Mesendoderm (in vitro differentiated cells): ENCODE measurements at places on chromosomes 1 and 21.

GRCh38 chr1:66334318-66334717, 199.6 kb upstream of the SGIP1 start:
- DNase-seq: no peak

GRCh38 chr1:53643881-53644390, 95.0 kb downstream of the GLIS1 start:
- no peak for DNase-seq

- peak; percentile 63 for DNase-seq
These were observed 196.2 kb downstream of the ZC3H11B start for GRCh38 chr1:219416598-219417238.

GRCh38 chr1:161962091-161962887, 61.4 kb downstream of the OLFML2B start:
- DNase-seq: peak; percentile 74

DNA sequence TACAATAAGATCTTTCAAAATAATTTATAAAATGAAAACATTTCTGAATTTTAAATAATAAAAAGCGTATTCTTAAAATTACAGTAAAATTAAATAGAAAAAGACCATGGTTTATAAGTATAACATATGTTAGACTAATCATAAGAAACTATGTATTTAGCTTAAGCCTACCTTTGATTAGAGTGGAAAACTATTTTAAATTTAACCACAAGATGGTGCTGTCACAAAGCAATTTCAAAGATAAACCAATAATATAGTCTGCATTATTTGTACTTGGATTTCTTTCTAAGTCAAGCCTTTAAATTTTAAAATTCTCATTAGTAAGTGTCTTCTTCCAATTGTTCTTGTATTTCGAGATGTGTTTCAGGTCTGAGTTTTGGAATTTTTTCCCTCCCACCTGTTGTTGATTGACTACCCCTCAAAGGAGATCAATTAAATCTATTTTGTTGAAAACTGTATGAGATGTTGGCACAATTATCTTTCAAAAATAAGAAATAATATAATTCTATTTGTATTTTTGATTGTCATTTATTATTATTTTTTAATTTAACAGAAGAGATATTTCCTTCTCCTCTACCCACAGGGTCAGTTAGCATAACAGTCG, 459.8 kb downstream of the KCNT2 start:
- peak; percentile 29 for DNase-seq

DNA sequence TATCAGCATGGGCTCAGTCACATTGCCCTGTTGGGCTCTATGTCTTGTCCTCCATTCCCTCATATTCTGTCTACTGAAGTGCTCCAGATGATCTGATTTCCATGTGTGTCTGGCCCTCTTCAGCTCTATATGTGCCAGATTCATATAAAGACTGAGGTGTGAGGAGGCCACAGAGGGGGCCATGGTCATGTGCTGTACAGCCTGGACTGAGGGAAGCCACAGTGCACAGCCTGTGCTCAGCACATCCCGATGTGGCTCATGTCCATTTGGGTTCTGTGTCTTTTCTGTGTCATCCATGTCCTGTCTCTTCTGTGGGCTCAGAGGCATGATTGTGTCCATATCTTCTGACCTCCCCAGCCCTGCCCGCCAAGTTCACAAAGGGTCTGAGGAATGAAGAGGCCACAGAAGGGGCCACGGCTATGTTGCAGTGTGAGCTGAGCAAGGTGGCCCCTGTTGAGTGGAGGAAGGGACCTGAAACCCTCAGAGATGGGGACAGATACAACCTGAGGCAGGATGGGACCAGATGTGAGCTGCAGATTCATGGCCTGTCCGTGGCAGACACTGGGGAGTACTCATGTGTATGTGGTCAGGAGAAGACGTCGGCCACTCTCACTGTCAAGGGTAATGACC, 97.0 kb downstream of the OBSCN start:
- DNase-seq: no peak

DNA sequence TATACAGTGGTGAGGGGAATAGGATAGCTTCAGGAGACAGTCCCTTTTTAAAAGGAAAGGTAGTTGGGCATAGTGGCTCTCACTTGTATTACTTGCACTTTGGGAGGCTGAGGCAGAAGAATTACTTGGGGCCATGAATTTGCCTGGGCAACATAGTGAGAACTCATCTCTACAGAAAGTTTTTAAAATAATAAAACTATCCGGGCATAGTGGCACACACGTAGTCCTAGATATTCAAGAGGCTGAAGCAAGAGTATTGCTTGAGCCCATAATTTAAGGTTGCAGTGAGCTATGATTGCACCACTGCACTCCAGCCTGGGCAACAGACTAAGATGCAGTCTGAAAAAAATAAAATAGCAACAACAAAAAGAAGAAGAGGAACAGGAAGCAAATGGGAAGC, 27.2 kb downstream of the GORAB start:
- no peak for DNase-seq

DNA sequence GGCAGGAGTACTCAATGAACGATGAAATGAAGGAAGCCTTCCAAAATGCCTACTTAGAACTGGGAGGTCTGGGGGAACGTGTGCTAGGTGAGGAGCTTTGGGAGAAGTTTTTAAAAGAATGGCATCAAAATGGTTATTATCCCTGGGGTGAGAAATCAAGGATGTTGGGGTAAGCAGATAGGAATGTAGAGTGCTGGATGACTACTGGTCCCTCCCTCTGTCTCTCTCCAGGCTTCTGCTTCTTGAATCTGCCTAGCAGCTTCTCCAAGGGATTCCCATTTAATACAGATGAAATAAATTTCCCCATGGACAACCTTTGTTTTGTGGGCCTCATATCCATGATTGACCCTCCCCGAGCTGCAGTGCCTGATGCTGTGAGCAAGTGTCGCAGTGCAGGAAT, 19.0 kb upstream of the CASQ1 start:
- peak; percentile 73 for DNase-seq

DNA sequence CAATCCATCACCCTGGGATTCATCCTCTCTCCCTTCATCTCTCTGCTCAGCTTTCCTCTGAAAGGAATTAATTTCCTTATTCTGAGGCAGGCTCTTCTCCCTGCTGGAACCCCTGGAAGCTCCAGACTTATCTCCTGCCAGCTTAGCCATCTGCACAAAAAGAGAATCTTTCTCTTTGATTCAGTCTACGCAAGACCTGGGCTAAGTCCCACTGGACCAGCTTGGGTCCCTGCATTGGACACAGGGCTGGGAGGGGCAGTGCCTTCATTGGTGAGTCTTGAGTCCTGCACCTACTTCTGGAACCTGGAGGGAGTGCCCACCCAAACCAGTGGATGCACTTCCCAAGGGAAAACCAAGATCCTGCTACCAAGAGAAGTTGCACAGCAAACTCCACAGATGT, 271.7 kb upstream of the CSF3R start:
- no peak for DNase-seq

DNA sequence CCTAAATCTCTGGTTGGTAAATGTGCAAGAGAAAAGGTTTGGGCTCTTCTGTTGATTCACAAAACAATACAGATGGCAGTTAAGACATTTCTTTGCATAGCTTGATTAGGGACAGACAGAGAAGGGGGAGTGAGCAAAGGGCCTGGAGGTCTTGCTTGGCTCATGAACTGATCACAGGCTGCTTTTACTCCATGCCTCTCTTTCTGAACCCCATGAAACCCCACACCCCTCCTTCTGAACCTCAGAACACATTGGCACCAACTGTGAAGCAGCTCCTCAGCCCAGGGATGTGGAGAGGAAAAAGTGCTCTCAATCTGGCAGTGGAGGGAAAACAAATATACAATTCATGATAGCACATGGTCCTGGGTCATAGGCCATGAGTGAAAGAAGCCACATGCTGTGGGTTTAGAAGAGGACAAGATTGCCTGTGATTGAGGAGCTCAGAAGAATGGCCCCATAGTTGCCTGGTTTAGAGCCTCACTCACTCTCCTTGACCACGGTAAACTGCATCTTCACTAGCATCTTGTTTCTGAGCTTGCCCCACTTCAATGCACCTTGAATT, 111.6 kb upstream of the GADD45A start:
- DNase-seq: no peak

GRCh38 chr1:115714572-115715141, 53.9 kb downstream of the CASQ2 start:
- peak; percentile 94 for DNase-seq

GRCh38 chr1:17356387-17357026, 15.5 kb upstream of the PADI6 start:
- no peak for DNase-seq

DNA sequence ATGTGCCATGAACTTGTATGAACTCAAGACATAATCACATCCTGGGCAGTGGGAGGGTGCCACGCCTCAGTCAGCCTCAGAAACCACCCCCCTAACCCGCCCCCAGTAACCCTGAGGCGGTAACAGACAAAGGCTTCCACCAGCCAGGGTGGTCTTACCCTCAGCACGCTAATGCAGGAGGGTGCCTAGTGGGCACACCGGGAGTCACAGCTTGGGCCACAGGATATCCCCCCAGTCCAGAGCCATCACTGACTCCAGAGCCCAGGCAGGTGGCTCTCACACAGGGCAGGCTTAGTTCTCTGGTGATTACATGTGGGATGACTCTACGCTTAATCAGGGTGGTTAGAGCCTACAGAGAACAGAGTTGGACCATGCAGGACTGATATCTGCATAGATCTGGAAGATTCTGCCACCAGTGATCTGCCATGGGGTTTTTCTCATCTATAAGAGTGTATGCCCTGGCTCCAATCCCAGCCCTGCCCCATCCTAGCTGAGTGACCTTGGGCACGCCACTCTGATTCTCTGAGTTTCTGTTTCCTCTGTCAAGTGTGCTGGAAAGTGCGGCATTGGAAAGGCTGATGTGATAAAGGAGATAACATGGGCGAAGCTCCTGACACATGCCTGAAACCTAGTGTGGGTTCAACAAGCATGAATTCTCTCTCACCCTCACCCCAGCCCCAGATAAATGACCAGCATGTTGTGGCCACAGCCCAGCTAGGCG, 27.3 kb downstream of the OPTC start:
- no peak for DNase-seq

DNA sequence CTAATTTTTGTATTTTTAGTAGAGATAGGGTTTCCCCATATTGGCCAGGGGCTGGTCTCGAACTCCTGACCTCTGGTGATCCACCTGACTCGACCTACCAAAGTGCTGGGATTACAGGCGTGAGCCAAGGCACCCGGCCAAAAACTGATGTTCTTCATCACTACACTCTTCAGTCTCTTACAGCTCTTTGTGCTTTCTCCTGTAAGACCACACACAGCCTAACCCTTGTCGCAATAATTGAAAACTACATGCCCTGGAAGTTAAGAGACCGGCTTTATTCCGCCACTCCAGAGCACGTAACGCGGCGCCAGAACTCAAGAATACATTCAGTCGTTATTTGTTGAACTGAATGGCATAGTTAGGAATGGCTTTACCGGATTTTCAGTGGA, 552 bp downstream of the GPATCH4 start:
- DNase-seq: no peak

- peak; percentile 63 for DNase-seq
These were observed 22.6 kb downstream of the PDXK start for GRCh38 chr21:43741423-43742096.

GRCh38 chr1:30744060-30744756, 13.4 kb downstream of the LAPTM5 start:
- DNase-seq: no peak

DNA sequence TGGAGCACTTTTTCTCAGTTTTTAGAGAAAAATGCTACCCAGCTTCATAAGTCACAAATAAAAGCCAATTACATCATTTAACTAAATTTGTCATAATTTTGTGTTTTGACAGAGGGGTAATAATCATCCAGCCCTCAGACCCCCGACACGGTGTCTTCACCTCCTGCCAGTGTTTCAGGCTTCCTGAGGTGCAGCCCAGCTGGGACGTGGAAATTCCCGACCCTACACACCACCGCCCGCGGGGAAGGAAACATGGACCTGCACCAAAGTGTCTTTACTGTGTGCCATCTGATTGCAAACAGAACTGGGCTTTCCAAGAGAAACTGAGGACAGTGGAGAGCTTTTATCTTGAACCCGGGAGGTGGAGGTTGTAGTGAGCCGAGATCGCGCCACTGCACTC, 7.7 kb upstream of the INAVA start:
- DNase-seq: no peak

GRCh38 chr1:184757406-184757805, 2.7 kb upstream of the EDEM3 start:
- DNase-seq: peak; percentile 7

DNA sequence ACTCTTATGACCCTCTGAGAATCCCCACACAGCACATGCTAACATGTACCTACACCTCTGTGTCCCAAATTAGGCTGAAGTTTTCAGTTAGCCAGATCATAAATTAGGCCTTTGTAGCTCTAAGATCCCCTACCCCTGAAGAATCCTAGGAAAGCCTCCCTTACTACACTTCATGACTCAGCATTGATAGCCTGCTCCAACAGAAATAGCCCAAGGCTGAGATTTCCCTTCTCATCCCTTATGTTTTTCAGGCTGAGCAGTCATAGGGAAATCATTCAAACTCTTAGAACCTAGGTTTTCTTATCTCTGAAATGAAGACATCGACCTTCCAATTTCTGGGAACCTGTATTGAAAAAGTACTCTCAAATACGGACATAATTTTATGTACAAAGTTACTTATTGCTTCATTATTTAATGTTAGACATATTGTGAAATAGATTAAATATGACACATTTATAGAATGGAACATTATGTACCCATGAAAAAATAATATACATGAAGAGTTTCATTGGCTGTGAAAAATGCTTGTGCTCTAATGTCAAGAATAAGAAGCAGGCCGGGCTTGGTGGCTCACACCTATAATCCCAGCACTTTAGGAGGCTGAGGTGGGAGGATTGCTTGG, 122.4 kb upstream of the UBE2U start:
- no peak for DNase-seq

- DNase-seq: no peak
These were observed 8.1 kb upstream of the HNRNPR start for GRCh38 chr1:23352096-23352695.
